ENCODE measurements at places on chromosomes 16 and 17. TPM values are rescaled to one million over a fixed set of nuclear protein-coding genes. Genes with fewer than 3 reads are reported as not detected.

- DNase-seq, result no peak
Observed at GRCh38 chr17:13117616-13118015, 99.8 kb upstream of the ELAC2 start.

GRCh38 chr17:68204736-68205135 is 43.1 kb upstream of the AMZ2 start:
- DNase-seq, result peak; percentile 78

DNA sequence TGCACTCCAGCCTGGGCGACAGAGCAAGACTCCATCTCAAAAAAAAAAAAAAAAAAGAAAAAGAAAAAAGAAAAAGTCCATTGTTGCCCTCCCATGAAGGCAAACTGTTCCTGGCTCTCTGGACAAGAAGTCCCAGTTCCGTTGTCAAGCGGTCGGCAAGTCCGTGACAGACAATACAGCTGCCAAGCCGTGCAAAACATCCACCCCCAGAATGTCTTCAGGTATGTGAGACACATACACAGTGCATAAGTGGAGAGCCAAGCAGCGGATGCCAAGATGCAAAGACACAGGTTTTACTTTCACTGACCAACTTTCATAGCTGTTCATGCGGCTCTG is 33.6 kb upstream of the APPBP2 start:
- DNase-seq, result no peak

DNA sequence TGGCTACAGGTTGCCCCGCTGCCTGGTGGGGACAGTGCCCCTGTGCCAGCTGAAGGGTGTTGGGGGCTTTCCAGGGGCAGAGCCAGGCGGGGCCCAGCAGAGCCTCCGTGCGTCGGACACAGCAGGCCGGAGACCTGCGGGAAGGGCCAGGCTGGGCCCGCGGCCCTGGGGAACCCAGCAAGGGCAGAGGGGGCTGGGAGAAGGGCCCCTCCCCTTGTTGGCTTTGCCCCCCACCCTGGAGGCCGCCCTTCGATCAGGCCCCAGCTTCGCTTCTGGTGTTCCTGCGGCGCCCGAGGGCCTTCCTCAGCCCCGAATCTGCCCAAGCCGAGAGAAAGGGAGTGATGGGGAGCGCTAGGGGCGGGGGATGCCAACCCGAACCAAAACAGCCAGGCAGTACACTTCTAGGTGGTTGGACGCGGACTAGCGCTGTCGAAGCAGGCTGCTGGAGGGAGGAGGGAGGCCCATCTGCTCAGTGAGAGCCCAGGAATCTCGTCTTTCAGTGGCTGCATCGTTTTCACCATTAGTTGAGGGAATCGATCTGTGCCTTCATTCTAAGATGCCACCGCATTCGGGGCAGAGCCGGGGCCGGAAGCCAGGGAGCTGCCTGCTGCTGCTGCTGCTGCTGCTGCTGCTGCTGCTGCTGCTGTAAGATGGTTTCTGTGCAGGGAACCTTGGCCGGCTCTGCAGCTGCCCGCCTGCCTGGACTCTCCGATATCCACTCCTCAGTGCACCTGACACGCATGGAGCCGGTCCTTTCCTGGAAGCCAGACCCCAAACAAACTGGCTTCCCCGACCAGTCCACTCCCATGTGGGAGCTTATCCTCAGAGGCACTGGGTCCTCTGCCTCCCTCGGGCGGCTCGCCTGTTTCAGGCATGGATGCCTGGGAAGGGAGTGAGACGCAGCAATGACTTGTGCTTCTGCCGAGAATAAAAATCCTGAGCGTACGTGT is 1.7 kb downstream of the JPH3 start:
- DNase-seq, result no peak

- no peak for DNase-seq
Observed at GRCh38 chr17:28908640-28909167, 5.8 kb upstream of the DHRS13 start.

- DNase-seq, result no peak
Observed at GRCh38 chr16:57540906-57541753, 1.3 kb upstream of the ADGRG5 start.

DNA sequence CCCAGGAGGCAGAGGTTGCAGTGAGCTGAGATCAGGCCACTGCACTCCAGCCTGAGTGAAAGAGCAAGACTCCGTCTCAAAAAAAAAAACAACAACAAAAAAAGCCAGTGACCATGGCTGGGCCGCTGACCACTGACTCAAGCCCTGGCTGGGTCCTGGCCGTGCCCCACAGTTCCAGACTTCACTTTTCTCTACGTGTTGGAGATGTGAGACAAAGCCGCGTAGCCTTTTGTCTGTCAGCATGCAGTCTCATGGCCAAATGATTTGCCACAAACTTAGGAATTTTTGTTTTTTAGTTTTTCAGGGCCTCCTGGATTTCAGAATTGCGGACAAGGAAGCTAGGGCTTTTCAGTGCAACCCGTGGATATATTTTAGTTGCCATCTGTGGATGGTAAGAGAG is 89.3 kb upstream of the CIBAR2 start:
- DNase-seq, result no peak

- peak; percentile 53 for DNase-seq
Observed at GRCh38 chr17:16923097-16923903, 48.6 kb downstream of the TNFRSF13B start.

GRCh38 chr16:5377280-5377898 is 279.8 kb upstream of the EEF2KMT start:
- no peak for DNase-seq

GRCh38 chr16:3908951-3909437 is 28.5 kb upstream of the CREBBP start:
- peak; percentile 53 for DNase-seq

DNA sequence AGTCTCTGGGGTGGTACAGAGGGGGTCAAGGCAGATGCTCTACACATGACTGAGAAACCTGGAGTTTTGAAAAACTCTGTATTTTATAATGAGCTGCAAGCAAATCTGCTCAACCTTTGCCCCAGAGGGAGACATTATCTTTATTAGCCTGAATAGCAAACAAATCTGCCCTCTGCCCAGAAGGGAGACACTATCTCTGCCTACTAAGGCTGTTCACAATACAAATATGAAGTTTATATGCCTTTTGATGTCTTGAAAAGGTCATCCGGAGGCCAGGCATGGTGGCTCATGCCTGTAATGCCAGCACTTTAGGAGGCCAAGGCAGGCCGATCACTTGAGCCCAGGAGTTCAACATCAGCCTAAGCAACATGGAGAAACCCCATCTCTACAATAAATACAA is 11.0 kb upstream of the XYLT1 start:
- no peak for DNase-seq

- no peak for DNase-seq
Observed at GRCh38 chr16:89060207-89060794, 33.4 kb upstream of the ACSF3 start.

DNA sequence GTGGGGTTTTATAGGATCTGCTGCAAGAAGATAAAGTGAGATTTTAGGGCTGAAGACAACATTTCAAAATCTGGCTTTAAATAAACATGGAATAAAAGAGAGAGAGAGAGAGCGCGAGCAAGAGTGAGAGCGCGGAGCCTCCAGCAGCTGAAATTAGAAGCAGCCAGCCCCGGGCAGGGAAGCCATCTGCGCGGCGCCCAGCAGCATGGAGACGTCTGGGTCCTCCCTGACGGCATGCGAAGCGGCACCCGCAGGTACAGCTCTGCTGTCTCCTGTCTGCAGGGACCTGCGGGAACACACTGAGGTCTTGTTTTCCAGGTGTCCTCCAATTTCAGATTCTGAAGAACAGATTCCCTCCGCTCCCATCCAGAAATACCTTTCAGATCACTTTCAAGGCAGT is 7.9 kb upstream of the BAIAP2 start:
- DNase-seq, result peak; percentile 65

GRCh38 chr16:25959221-25959620 is 267.5 kb downstream of the HS3ST4 start:
- no peak for DNase-seq

- no peak for DNase-seq
Observed at GRCh38 chr16:87956365-87957231, 5.4 kb downstream of the BANP start.

- DNase-seq, result no peak
Observed at GRCh38 chr16:86133847-86134375, 234.9 kb downstream of the IRF8 start.

GRCh38 chr17:66983414-66984021 is 19.0 kb downstream of the CACNG4 start:
- DNase-seq, result no peak

DNA sequence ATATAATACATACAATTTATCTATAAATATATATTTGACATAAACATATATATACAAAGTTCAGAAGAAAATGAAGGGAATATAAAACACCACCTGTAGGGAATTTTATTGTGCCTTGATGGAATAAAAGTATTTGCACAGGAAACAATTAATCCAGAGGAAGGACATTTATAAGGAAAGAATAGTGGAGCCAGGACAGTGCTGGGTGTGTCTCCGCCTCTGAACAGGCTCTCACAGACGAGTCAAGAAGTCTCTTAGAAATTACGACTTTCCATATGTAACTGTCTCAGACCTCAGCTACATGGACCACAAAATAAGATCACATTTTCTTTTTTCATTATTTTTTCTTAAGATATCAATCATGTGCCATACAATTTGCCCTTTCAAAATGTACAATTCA is 93.9 kb downstream of the TMEM114 start:
- no peak for DNase-seq

GRCh38 chr17:7538891-7539545 is 9.8 kb upstream of the TNFSF12 start:
- no peak for DNase-seq

DNA sequence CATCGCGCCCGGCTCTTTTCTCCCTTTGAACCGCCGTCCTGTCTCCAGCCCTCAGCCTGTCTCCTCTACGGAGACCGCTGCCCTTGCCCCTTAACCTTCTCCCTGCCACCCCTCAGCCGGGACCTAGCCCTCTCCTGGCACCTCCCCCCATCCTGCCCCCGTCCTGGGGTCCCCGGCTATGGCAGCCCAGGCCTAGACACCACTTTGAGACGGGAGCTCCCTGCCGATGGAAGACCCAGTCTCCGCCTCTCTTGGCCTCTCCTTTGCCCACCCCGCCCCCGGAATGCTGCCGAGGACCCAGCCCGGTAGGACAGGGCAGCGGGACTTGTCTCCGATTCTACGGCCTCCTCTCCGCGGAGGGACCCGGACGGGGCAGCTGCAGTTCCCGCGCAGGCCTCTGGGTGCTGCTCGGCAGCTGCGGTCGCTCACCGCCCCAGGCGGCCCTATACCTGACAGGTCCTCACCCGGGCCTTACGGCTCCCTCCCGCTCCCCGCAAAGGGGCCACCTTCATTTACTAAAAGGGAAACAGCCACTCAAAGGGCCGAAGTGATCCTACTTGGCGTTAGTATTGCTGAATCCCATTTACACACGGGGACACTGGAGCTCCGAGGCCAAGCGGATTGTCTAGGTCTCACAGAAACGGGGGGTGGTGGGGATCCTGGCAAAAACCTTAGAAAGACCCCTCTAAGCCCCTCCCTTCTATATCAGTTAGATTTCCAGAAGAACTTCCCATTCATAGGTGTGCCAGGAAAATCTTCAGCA is 32.6 kb upstream of the TAC4 start:
- peak; percentile 91 for DNase-seq

DNA sequence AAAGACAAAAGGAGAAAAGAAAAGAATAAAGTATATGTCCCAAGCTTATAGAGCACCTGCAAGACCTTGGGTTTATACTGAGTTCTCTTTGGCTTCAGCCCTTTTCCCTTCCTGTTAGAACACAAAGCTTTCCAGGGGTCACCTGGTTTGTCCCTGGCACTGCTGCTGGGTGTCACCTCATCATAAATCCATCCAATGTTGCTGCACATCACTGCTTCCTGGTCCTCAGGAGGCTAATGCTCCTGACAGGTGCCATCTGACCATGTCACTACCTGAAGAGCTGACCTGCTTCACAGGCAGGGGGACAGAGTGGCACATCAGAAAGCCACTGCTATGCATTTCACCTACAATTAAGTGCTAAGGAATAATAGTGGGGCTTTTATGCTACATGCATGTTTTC is 164.6 kb upstream of the ELAC2 start:
- DNase-seq, result no peak

DNA sequence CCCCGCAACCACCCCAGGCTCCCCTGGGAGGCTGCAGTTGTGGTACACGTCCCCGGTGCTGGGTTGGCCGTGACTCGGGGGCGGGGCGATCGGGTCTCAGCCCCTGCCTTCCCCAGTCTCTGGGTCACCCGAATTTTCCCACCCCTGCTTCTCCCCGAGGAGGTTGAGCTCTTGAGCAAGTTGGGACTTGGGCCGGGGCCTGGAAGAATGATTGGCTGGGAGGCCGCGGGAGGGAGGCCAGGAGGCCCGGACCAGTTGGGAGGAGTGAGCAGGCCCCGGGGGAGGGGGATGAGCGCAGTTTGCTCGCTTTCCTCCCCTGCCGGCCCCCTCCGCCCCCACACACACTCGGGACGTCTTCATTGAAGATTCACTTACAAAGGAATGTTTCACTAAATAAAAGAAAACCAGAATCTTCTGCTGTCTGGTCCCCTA is 4.5 kb upstream of the HEXIM1 start:
- peak; percentile 84 for DNase-seq

DNA sequence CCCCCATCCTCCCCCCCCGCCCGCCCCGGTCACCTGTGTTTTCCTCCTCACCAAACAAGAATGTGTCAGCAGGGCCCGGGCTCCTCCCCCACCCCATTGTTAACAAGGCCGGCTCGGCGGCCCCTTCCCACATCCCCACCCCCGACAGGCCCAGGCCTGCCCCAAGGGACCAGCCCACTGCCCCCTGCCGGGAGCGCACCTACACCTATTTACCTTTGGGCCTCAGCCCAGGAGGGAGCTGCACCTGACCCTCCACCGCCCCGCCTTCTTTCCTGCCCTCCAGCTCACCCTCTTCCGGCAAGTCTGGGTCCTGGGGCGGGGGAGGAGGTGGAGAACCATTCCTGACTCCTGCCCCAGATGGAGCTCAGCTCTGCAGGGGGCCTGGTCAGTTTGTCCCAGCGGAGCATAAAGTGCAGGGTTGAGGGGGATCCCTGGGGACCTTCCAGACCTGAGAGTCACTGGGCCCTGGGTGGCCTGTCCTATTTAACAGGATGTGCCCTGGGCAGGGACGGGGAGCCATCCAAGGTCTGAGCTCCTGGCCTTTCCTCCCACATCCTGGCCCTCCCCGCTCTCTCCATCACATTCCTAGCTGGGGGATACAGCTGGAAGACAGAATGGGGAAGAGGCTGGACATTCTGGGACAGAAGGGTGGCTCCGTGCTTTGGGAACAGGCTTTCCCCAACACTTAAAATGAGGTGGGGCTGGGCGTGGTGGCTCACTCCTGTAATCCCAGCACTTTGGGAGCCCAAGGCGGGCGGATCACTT is 8.3 kb downstream of the FOXJ1 start:
- peak; percentile 88 for DNase-seq

- no peak for DNase-seq
Observed at GRCh38 chr17:28880572-28880945, 17.0 kb downstream of the FLOT2 start.

KRT36 gene
- not detected for total RNA-seq

TMEM92 gene
- 11.3 TPM for total RNA-seq

BAIAP3 gene
- total RNA-seq, result 3.0 TPM

UBTF gene
- total RNA-seq, result 62.6 TPM

CCDC78 gene
- 0.78 TPM for total RNA-seq

PDPR gene
- total RNA-seq, result 20.3 TPM

TMEM204 gene
- total RNA-seq, result 69.2 TPM

C16orf96 gene
- total RNA-seq, result 0.32 TPM

JPH3 gene
- total RNA-seq, result 0.29 TPM

All from upper lobe of right lung (tissue), 1 donor.